ENCODE measurements at places on chromosomes 1 and 21.

- peak; percentile 62 for DNase-seq
These were observed 87.2 kb downstream of the MRPL37 start for GRCh38 chr1:54287176-54287650.

DNA sequence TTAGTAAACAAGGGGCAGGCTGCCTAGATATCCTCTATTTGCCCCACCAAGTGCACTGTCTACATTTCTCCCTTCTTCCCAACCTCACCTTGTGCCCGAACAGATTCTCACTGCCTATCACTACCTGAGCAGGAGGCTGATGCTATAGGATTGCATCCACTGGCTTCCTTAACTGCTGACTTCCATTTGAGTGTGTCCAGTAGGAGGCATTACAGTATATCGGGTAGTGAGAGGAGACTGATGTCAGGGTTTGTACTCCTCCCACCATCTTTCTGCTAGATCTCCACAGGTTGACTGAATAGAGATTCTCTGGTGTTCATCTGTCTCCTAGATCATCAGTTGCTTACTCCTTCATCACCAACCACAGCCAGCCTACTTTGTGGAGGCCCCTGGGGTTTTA, 796.3 kb downstream of the LRRIQ3 start:
- no peak for DNase-seq

DNA sequence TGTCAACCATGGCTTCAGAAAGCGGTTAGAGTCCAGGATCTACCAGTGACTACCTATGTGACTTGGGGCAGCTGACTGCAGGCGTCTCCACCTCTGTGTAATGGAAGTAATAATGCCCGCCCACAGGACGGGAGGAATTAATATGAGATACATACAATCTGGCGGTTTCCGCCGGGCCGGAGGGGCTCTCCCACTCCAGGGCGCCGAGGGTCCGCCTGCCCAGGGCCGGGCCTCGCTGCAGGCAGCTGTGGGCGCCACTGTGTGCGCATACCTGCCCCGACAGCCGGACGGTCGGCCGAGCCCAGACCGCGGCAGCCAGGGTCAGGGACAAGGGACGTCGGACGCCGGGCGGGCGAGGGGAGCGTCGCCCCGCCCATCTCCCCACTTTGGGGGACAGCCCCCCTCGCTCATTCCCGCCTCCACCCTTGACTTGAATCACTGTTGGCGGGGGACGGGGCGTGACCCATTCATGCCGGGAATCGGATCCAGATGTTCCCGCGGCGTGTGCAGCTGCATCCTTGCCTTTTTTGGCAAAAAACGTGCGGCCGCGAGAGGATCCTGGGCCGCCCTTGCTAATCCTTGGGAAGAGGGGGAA, 6.0 kb upstream of the SF3A3 start:
- peak; percentile 91 for DNase-seq

DNA sequence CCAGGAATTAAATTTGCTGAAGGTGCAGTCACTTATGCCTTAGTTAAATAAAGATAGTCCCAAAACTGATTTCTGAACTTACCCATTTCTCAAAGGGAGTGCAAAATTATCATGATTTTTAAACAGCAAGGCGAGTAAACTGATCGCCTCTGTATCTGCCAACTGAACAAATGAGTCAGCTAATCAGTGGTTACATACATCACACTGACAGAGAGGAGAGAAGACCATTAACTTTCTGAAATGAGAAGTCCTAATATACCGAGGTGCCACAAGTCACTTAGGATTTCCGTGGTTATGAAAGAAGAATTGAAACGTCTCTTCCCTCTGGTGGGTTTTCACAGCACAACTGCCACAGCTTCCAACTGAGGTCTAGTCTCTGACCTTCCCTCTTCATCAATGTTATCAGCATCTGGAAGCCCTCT, 400.7 kb downstream of the SMYD3 start:
- no peak for DNase-seq

GRCh38 chr21:29133241-29133640, 2.8 kb downstream of the MAP3K7CL start:
- DNase-seq = no peak

DNA sequence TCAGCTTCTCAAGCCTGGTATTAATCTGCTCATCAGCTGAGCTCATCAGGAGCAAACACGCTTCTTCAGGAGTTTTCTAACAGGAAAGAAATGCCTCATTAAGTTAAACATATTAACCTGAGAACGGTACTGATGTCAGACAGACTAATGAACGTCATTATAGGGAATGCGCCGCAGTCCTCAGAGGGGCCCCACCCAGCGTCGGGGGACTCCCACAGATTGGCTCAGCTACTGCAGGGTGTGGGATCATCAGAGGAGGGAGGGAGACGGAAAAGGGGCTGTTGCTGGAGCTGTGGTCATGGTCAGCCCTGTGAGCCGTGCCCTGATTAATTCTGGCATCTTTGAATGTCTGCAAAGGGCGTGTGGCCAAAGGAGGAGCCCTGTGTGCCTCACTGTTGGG, 348.5 kb downstream of the PTPRU start:
- no peak for DNase-seq

DNA sequence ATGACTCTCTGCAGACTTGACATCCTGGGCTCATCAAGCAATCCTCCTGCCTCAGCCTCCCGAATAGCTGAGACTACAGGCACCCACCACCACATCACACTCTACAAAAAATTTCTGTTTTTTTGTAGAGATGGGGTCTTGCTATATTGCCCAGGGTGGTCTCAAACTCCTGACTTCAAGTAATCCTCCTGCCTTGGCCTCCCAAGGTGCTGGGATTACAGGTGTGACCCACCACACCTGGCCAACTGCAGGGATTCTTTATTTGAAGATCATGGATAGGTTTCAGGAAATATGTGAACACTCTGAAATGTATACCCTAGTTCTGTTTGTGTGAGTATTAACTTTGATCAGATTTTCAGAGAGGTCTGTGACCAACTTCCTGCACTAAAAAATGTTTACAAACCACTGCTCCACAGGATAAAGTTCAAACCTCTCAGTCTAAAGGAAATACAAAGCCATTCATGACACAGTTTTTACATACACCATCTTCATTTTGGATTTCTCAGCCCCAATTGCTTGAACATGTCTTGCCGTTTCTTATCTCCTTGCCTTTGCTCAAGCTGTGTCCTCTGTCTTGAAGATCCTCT, 252.3 kb upstream of the FGGY start:
- no peak for DNase-seq

- no peak for DNase-seq
These were observed 78.0 kb downstream of the HIVEP3 start for GRCh38 chr1:41840592-41841246.

GRCh38 chr1:87045761-87046304, 131.4 kb downstream of the HS2ST1 start:
- DNase-seq = no peak

DNA sequence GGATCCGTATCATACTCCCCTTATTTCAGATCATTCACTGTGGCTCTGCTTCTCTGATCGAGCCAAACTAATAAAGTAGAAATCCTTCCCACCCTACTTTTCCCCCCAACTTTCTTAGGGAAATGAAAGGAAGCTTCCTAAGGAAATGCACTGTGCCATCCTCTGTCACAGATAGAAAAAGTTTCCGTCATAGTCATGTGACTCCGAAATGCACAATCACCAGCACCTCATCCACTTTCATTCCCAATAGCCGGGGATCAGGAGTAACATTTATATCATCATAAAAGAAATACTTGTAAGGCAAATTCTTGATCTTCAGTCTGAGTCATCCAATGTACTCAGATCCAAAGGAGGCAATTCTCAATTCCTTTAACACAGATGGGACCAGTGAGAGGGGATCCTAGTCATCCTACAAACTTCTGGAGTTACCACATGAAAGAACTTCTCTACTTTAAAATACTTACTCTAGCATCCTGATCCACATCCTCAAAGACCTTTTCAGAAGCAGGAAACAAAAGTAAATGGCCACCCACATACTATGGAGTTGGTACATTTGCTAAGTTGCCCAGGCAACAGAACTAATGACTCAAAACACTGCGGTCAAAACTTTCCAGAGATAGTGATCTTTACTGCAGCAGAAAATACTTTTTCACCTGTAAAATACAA, 97.8 kb upstream of the ZC3H11B start:
- DNase-seq = no peak

DNA sequence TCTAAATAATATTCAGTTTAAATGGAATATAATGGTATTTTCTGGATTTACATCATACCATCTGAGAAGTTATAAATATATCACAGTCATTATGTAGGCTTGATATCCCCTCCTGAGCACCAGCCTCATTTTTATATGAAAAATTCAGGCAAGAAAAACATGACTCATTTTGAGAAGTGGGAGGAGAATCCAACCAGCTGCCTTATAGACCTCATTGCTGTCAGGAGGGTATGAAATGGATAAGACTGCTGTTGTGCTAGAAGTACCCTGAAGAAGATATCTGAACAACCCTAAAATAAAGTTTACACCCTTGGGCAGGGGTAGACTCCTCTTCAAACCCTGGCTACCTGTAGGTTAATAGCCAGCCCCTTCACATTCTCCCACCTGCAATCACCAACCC, 8.8 kb downstream of the GIPC2 start:
- DNase-seq = no peak

- DNase-seq = no peak
These were observed 21.2 kb upstream of the OTUD3 start for GRCh38 chr1:19861034-19861433.

DNA sequence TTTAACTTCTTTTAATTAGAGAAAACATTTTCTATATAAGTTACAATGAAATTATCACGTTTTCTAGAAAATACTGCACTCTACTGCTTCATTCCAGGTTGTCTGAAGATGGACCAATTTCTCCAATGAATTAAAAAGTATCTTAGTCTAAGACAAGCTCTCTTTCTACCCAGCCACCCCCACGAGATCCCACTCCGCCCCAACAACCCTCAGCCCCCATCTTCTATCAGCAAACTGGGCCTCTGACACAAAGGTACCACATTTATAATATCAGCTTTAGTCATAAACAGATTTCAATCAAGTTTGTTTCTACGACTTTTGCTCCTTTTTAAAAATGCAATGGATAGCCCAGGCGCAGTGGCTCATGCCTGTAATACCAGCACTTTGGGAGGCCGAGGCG, 117.8 kb downstream of the RERE start:
- no peak for DNase-seq

- DNase-seq = no peak
These were observed 41.4 kb downstream of the TMCO4 start for GRCh38 chr1:19758227-19758830.

DNA sequence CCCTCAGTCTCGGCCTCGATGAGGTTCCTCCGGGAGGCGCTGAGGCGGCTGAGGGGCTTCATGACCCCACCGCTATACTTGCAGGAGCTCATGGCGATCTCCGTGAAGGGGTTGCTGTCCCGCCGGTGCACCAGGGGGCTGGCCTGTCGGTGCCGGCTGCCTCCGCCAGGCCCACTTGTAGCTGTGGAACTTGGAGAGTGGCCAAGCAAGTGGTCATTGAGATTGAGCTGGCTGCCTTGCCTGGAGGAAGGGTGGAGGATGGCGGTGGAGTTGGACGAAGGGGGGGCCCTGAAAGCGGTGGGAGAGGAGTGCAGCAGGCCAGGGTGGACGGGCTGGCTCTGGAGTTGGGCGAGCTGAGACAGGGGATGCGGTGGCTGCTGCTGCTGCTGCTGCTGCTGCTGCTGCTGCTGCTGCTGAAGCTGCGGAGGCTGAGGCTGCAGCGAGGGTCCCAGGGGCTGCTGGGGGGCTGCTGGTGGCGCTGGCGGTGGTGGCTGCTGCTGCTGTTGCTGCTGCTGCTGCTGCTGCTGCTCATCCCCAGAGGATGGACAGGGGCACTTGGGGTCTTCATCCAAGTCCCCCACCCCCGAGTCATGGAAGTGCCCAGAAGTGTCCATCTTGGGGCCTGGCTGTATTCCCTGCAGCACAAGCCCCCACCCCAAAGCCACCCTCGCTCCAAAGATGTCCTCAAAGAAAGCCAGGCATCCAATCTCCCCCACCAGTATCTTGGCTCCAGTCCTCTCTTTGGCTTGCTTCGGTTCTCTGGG, 548 bp downstream of the KCNN3 start:
- DNase-seq = no peak

DNA sequence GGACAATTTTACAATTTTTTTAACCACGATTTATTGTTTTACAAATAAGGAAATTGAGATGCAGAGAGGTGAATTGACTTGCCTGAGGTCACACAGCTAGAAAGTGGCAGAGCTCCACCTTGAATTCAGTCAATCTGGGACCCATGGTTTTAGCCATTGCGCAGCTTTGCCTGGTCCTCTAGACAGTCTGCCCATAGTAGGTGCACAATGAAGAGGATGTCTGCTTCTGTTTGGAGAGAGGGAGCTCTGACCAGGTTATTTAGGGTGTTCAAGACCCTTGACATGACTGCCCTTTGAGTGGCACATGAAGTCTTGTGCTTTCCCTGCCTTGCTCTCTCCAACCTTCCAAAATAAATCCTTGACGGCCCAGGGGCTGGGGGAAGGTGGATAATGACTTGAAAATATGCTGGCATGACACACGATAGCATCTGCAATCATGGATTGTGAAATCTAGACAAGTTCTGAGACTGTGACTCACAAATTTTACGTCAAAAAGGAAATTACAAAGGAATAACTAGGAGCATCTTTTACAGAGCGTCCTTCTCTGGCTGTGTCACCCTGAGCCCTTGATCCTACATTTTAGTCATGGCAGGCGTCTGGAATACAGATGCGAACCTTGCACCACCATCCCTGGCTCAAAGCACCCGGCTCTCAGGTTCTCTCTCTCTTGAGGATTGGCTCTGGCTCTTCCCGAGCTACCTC, 26.2 kb upstream of the ID3 start:
- DNase-seq = no peak

DNA sequence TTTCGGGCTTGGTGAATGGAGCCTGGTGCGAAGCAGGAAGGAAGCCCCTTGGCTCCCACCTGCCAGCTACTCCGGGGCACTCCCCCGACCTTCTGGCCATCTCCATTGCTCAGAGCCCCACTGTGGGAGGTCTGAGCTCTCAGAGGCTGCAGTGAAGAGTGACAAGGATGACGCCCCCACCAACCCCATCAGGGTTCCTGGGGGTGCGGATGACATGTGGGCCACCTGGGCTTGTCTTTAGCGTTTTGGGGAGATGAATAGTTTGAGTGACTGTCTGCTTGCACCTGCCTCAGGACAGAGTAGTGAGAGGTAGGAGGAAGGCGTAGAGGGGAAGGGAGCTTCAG, 43.2 kb upstream of the LBR start:
- no peak for DNase-seq

DNA sequence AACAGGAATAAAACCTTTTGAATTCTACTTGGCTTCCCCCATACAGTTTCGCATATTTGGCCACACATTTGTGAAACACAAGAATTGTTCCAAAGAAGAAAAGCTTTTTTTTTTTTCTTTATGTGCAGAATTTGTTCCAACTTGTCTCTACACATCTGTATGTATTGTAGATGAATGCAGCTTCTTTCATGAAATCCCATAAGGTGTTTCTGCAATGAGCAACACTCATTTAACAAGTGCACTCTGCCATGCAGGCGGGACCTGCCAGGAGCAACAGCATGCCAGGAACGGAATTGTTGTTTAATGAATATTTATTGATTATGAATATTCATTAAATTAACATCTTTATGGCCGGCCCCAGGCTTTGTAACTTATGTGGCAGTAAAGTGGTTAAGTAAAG, 1075.0 kb downstream of the TTLL7 start:
- DNase-seq = no peak

DNA sequence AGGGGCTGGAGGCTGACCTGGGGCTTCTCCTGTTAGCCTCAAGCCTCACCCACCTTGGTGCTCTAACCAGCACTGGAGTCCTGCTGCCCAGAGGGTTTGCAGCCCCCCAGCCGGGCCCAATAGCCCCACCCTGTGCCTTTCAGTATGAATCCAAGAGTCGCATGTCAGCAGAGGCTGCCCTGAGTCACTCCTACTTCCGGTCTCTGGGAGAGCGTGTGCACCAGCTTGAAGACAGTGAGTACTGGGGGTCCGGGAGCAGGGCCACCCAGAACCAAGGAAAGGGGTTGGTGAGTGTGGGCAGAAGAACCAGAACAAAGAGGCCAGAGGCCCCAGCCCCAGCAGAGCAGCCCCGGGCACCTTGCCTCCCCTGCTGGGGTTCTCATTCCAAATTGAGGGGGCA, 25.6 kb downstream of the CDK18 start:
- DNase-seq = no peak

Measured in right kidney (tissue), 9 donors.